ENCODE measurements at places on chromosomes 16 and 17. TPM values are rescaled to one million over a fixed set of nuclear protein-coding genes. Genes with fewer than 3 reads are reported as not detected.
A peak's percentile ranks its signal among the peaks of the same experiment; 100 is the strongest.

DNA sequence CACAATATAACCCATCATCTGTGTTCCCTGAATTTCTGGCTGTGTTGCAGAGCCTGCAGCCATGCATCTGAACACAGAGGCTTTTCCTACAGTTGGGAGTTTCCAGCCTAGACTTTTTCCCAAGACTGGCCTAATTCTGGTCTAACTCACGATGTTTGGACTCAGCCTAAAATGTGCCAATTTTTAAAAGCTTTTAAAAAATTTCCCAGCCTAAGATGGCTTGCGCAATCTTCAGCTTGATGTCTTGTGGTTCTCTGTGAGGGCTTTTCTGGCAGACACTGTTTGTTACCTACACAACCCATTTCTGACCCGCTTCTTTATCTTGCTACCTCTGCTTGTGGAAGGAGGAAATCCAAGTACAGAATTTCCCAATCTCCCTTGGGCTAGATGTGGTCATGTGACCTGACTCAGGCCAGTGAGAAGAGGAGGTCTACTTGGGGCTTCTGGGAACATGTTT lies 72.7 kb upstream of the GAS7 start:
- no peak overlapping the region for H3K27ac ChIP-seq
- no peaks in the 10 kb centered on the region for H3K36me3 ChIP-seq
- no peak for DNase-seq
- H3K27me3 ChIP-seq: peaks cover 5% of the 10 kb centered on the region
- no peak overlapping the region for H3K4me3 ChIP-seq

- no peak overlapping the region for H3K4me3 ChIP-seq
- no peak for DNase-seq
Observed at GRCh38 chr17:75049057-75049456, 2.0 kb downstream of the KCTD2 start.

DNA sequence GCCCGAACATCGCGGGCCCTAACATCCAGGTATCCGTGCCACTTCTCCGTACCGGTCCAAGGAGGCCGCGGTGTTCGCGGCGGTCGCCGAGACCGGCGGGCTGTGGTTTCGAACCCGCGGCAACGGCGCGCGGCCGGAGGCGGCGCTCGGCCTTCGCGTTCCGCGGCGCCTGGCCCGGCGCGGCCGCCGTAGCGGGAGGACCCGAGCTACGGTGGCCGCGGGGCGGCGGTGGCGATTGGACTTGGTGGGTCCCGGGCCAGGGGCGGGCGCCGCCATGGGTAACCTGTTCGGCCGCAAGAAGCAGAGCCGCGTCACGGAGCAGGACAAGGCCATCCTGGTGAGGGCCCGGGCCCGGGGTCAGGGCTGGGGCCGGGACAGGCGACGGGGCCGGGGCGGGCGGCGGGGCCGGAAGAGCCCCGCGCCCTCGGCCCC lies at the start of gene CHMP6:
Gene CHMP6, plus strand, starts transcription at position 197 of the 432 bp plus-strand sequence. Its CDS starts 78 bp downstream, at position 275.
- peak within 1 kb of the TSS; percentile 51 for H3K27ac ChIP-seq
- peaks cover 8% of the 10 kb centered on the region for H3K36me3 ChIP-seq
- DNase-seq: peak; percentile 73
- H3K4me1 ChIP-seq: peaks cover 20% of the 10 kb centered on the region
- H3K4me3 ChIP-seq: peak within 1 kb of the TSS; percentile 74
- no peaks in the 10 kb centered on the region for H3K27me3 ChIP-seq

- H3K36me3 ChIP-seq: no peaks in the 10 kb centered on the region
- no peak overlapping the region for H3K27ac ChIP-seq
- H3K27me3 ChIP-seq: peaks cover 2% of the 10 kb centered on the region
- DNase-seq: no peak
- H3K4me1 ChIP-seq: no peaks in the 10 kb centered on the region
- H3K4me3 ChIP-seq: no peak overlapping the region
Observed at GRCh38 chr16:77531752-77532151, 96.9 kb upstream of the ADAMTS18 start.

DNA sequence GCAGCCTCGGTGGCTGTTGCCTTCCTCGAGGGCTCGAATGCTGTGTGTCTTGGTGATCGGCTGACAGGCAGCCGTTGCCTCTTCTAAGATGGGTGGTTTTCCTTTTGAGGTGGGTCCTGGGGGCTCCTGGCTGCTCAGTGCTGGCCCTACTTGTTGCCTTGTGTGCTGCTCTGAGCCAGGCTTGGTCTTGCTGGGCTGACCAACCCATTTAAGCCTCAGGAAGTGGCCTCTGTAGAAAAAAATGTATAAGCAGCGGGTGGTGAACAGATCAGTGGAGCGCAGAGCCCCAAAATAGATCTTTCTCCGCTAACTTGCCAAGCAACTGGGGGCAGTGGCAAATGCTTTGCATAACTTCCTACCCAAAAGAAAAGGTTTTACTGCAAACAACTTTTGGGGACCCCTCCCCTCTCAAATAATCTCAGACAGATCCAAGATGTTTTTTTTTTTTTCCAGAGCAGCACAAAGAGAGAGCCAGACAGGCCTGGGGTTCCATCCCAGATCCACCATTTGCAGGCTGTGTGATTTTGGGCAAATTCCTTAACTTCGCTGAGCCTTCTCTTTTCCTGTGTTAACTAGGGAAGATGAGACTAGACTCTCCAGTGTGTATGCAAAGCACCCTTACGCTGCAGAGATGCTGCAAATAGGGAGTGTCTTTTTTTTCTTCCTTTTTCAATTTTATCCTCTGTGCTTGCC lies 42.5 kb downstream of the PLCG2 start:
- H3K4me3 ChIP-seq: no peak overlapping the region
- H3K4me1 ChIP-seq: peaks cover 6% of the 10 kb centered on the region
- H3K27ac ChIP-seq: no peak overlapping the region
- DNase-seq: no peak
- no peaks in the 10 kb centered on the region for H3K27me3 ChIP-seq

Gene TVP23A
- total RNA-seq: not detected

- H3K27ac ChIP-seq: no peak overlapping the region
- no peak for DNase-seq
- H3K4me1 ChIP-seq: no peaks in the 10 kb centered on the region
- H3K27me3 ChIP-seq: no peaks in the 10 kb centered on the region
Observed at GRCh38 chr16:51898872-51899271, 648.1 kb downstream of the TOX3 start.

Gene C17orf107
- 2.5 TPM for total RNA-seq

- peaks cover 13% of the 10 kb centered on the region for H3K4me1 ChIP-seq
- no peak overlapping the region for H3K27ac ChIP-seq
- H3K4me3 ChIP-seq: no peak overlapping the region
- H3K27me3 ChIP-seq: peaks cover 61% of the 10 kb centered on the region
- DNase-seq: no peak
Observed at GRCh38 chr16:51154271-51155171, 3.5 kb upstream of the SALL1 start.

GRCh38 chr17:46013502-46014165 lies 14.6 kb downstream of the STH start:
- no peak overlapping the region for H3K4me3 ChIP-seq
- H3K36me3 ChIP-seq: no peaks in the 10 kb centered on the region
- H3K27me3 ChIP-seq: no peaks in the 10 kb centered on the region
- no peak for DNase-seq
- peaks cover 4% of the 10 kb centered on the region for H3K4me1 ChIP-seq

DNA sequence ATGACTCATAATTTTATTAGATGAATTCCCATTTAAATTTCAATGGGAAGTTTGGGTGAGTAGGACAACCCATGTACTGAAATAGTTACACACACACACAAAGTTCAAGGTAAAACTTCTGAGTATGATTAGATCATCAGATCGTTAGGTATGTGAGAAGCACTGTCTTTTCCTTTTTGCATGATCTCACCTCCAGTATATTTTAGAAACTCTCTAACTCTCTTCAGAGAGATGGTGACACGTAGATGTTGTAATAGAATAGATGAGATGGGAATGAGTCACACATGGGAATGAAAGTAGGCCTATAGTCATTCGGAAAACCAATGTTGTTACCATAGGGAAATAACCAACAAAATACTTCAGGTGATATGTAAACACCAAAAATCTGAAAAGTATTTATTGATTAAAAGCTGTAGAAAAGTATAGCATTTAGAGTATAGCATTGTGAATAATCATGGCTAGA lies 22.2 kb downstream of the KRT23 start:
- no peak overlapping the region for H3K4me3 ChIP-seq
- peaks cover 7% of the 10 kb centered on the region for H3K4me1 ChIP-seq
- peaks cover 3% of the 10 kb centered on the region for H3K27me3 ChIP-seq
- no peak overlapping the region for H3K27ac ChIP-seq
- no peaks in the 10 kb centered on the region for H3K36me3 ChIP-seq

Gene ALOX15B
- not detected for total RNA-seq

- no peaks in the 10 kb centered on the region for H3K27me3 ChIP-seq
- peaks cover 9% of the 10 kb centered on the region for H3K4me1 ChIP-seq
- H3K4me3 ChIP-seq: no peak overlapping the region
- no peak overlapping the region for H3K27ac ChIP-seq
Observed at GRCh38 chr17:27488231-27488630, 32.0 kb downstream of the KSR1 start.

- no peak overlapping the region for H3K27ac ChIP-seq
- DNase-seq: no peak
- H3K4me1 ChIP-seq: no peaks in the 10 kb centered on the region
- peaks cover 5% of the 10 kb centered on the region for H3K27me3 ChIP-seq
- H3K36me3 ChIP-seq: no peaks in the 10 kb centered on the region
- H3K4me3 ChIP-seq: no peak overlapping the region
Observed at GRCh38 chr16:51163894-51164566, 13.0 kb upstream of the SALL1 start.

Gene C16orf74
- total RNA-seq: not detected

Gene DCAKD
- 32.0 TPM for total RNA-seq

DNA sequence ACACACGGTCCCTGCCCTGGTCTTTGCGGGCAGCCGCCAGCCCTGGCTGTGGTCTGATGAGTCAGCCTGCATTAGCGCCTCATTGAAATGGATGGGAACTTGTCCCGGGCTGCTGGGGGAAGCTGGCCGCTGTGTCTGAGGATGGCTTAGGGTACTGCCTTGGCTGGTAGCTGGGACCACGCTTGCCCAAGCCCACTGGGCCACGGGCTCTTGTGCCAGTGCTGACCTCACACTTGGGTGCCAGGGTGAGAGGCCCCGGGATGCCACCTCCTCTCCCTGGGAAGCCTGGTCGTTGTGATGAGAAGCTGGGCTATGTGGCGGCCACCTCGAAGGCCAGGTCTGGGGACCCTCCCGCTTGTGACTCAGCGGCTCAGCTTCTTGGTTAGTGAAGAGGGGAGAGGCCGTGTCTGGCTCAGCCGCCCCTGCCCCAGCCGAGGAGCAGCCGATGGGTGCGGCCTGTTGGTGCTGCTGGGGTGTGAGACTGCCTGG lies 10.7 kb downstream of the CACNA1H start:
- DNase-seq: no peak
- H3K4me1 ChIP-seq: no peaks in the 10 kb centered on the region
- H3K4me3 ChIP-seq: no peak overlapping the region
- H3K36me3 ChIP-seq: no peaks in the 10 kb centered on the region
- no peak overlapping the region for H3K27ac ChIP-seq
- H3K27me3 ChIP-seq: peaks cover 6% of the 10 kb centered on the region

Gene EVPL
- not detected for total RNA-seq

DNA sequence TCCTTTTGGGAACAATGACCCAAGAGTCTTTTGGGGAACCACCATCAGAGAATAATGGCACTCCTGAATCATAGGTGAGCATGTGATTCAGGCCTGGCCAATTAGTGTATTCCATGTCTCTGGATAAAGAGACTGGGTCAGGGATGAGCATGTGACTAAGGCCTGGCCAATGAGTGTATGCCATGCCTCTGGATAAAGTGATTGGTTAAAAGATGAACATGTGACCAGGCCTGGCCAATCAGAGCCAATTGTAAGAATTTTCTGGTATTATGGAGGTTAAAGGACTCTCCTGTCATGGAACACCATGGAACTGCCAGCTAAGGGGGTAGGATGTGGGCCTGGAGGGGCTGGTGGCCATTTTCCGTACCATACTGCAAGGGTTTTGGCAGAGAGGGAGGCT lies 194.3 kb downstream of the C16orf78 start:
- no peaks in the 10 kb centered on the region for H3K36me3 ChIP-seq
- H3K4me3 ChIP-seq: no peak overlapping the region
- no peaks in the 10 kb centered on the region for H3K27me3 ChIP-seq
- no peak for DNase-seq
- no peak overlapping the region for H3K27ac ChIP-seq

- H3K4me3 ChIP-seq: peak overlapping the region; percentile 93
- no peak overlapping the region for H3K27ac ChIP-seq
- H3K27me3 ChIP-seq: peaks cover 2% of the 10 kb centered on the region
- H3K4me1 ChIP-seq: peaks cover 29% of the 10 kb centered on the region
Observed at GRCh38 chr16:8620535-8620934, 963 bp upstream of the METTL22 start.

DNA sequence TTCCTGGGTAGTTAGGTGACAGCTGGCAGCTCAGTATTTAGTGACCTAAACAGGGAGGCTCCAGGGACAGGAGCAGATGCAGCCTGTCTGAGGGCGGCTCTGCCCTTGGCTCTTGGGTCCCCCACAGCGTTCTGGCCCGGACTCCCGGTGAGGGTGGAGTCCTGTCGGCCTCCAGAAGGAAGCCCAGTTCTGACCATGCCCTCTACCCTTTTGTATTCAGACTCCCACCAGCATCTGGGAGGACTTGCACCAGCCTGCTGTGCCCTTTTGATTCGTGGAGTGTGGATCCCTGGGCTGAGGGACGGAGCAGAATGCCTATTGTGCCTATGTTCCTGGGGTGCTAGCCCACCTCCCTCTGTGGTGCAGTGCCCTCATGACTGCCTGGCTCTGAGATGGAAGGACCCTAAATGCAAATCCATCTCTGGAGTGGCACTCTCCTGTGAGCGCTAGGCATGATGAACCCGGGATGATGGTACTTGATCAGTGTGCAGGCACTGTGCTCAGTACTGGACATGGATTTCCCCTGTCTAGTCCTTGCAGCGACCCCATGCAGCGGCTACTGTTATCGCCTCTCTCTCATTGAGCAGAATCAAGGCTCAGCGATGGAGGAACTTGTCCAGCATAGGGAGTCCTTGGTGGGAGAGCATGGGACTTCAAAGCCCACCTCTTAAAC lies 123.1 kb downstream of the SNX29 start:
- peaks cover 4% of the 10 kb centered on the region for H3K4me1 ChIP-seq
- no peak for DNase-seq
- H3K27ac ChIP-seq: no peak overlapping the region
- H3K36me3 ChIP-seq: no peaks in the 10 kb centered on the region
- H3K4me3 ChIP-seq: no peak overlapping the region

- no peak for DNase-seq
- no peak overlapping the region for H3K4me3 ChIP-seq
- no peak overlapping the region for H3K27ac ChIP-seq
- H3K27me3 ChIP-seq: no peaks in the 10 kb centered on the region
- H3K4me1 ChIP-seq: peaks cover 23% of the 10 kb centered on the region
Observed at GRCh38 chr17:61160204-61160603, 239.4 kb upstream of the TBX2 start.

Gene PTGES3L
- 0.53 TPM for total RNA-seq

GRCh38 chr17:82238472-82239201 lies 9.8 kb downstream of the SLC16A3 start:
- H3K4me1 ChIP-seq: peaks cover 64% of the 10 kb centered on the region
- no peaks in the 10 kb centered on the region for H3K27me3 ChIP-seq
- H3K4me3 ChIP-seq: peak overlapping the region; percentile 60
- DNase-seq: peak; percentile 87
- H3K36me3 ChIP-seq: peaks cover 25% of the 10 kb centered on the region
- H3K27ac ChIP-seq: peak overlapping the region; percentile 75
